Cardiac atrium fibroblast (primary cell): ENCODE measurements at places on chromosomes 3 and 15. TPM values are rescaled to one million over a fixed set of nuclear protein-coding genes. Genes with fewer than 3 reads are reported as not detected.

The MASP1 gene
- 3.1 and 9.1 TPM in 2 replicates for total RNA-seq

The MKRN3 gene
- total RNA-seq = 0.16 TPM in 1 of 2 replicates, not detected in the other

The VEPH1 gene
- 29.1 and 29.3 TPM in 2 replicates for total RNA-seq

The IVD gene
- total RNA-seq = 25.1 and 33.7 TPM in 2 replicates

The PLA2G4D gene
- total RNA-seq = not detected in 2 replicates

The GOLGA6L9 gene
- total RNA-seq = 0.16 and 1.3 TPM in 2 replicates

The C15orf61 gene
- 0.54 and 1.6 TPM in 2 replicates for total RNA-seq

The DHX30 gene
- 37.7 and 44.9 TPM in 2 replicates for total RNA-seq

The C3orf33 gene
- 1.3 and 1.8 TPM in 2 replicates for total RNA-seq

The WNT5A gene
- 4.9 and 14.6 TPM in 2 replicates for total RNA-seq

The TMEM207 gene
- total RNA-seq = not detected in 2 replicates

The RASGRP1 gene
- total RNA-seq = 0.18 and 1.8 TPM in 2 replicates

The LRRC31 gene
- total RNA-seq = not detected in 2 replicates

The TIGIT gene
- total RNA-seq = 0.32 TPM in 1 of 2 replicates, not detected in the other

The PROS1 gene
- 212 and 237 TPM in 2 replicates for total RNA-seq

The TSC22D2 gene
- total RNA-seq = 2.5 and 8.6 TPM in 2 replicates

The PLSCR5 gene
- total RNA-seq = not detected in 2 replicates

The C3orf22 gene
- not detected in 2 replicates for total RNA-seq

The IL5RA gene
- not detected in 2 replicates for total RNA-seq

The CRYGS gene
- 0.65 and 1.1 TPM in 2 replicates for total RNA-seq

The GPR160 gene
- 0.16 and 3.1 TPM in 2 replicates for total RNA-seq

The ANKRD63 gene
- total RNA-seq = not detected in 2 replicates

The SH3GL3 gene
- total RNA-seq = 0.32 TPM in 1 of 2 replicates, not detected in the other

The CA12 gene
- 64.3 and 163 TPM in 2 replicates for total RNA-seq

The SKOR1 gene
- total RNA-seq = not detected in 2 replicates

The ALPK3 gene
- 0.97 and 6.0 TPM in 2 replicates for total RNA-seq

The ROPN1B gene
- total RNA-seq = not detected in 2 replicates

The AADAC gene
- 2.3 and 2.6 TPM in 2 replicates for total RNA-seq

The CAMK2N2 gene
- 0.65 TPM in 1 of 2 replicates, not detected in the other for total RNA-seq

The SNURF gene
- 2.5 and 21.7 TPM in 2 replicates for total RNA-seq

The IL17RC gene
- 35.4 and 50.9 TPM in 2 replicates for total RNA-seq

The C3orf52 gene
- 1.6 TPM in 2 replicates for total RNA-seq

The ROPN1 gene
- total RNA-seq = not detected in 2 replicates

The TRPM1 gene
- total RNA-seq = not detected in 2 replicates

The PLSCR4 gene
- 228 and 234 TPM in 2 replicates for total RNA-seq

The CADM2 gene
- total RNA-seq = not detected in 2 replicates

The ACSBG1 gene
- total RNA-seq = not detected in 2 replicates

The B2M gene
- total RNA-seq = 1,832 and 2,199 TPM in 2 replicates

The ITGA11 gene
- 20.6 and 30.9 TPM in 2 replicates for total RNA-seq

The ZPLD1 gene
- not detected in 2 replicates for total RNA-seq

The CACNA2D3 gene
- total RNA-seq = 3.2 TPM in 2 replicates

The WDR93 gene
- not detected in 2 replicates for total RNA-seq

The SLC12A8 gene
- 3.4 and 4.0 TPM in 2 replicates for total RNA-seq

The CLDN16 gene
- not detected in 2 replicates for total RNA-seq

The HRH1 gene
- 4.9 and 8.6 TPM in 2 replicates for total RNA-seq

The ISY1 gene
- total RNA-seq = 18.6 and 20.2 TPM in 2 replicates

The GABRA5 gene
- not detected in 2 replicates for total RNA-seq

The CDHR4 gene
- not detected in 2 replicates for total RNA-seq

The GOLGA8J gene
- not detected in 2 replicates for total RNA-seq

The CDV3 gene
- total RNA-seq = 129 and 142 TPM in 2 replicates

The PRTG gene
- total RNA-seq = 1.3 and 5.8 TPM in 2 replicates

The NEK4 gene
- total RNA-seq = 9.7 and 12.2 TPM in 2 replicates

The ZNF609 gene
- 13.0 and 18.3 TPM in 2 replicates for total RNA-seq

The CCR9 gene
- not detected in 2 replicates for total RNA-seq

The FES gene
- total RNA-seq = 7.5 and 15.0 TPM in 2 replicates

The SLC27A2 gene
- not detected in 2 replicates for total RNA-seq

The ATG7 gene
- 34.5 and 37.4 TPM in 2 replicates for total RNA-seq

The SPINK8 gene
- total RNA-seq = not detected in 2 replicates
